ENCODE measurements at places on chromosomes 5 and 9. TPM values are rescaled to one million over a fixed set of nuclear protein-coding genes. Genes with fewer than 3 reads are reported as not detected.
A peak's percentile ranks its signal among the peaks of the same experiment; 100 is the strongest.

DBH gene
- total RNA-seq, result not detected

SLC6A19 gene
- total RNA-seq, result not detected

SPATA31C1 gene
- total RNA-seq, result not detected

VPS13A gene
- total RNA-seq, result 40.2 TPM

PCDHAC2 gene
- total RNA-seq, result not detected

FOCAD gene
- 32.8 TPM for total RNA-seq

TMED7 gene
- 48.9 TPM for total RNA-seq

GRCh38 chr5:84215521-84215920 lies 169.2 kb downstream of the EDIL3 start:
- no peak for DNase-seq

DNA sequence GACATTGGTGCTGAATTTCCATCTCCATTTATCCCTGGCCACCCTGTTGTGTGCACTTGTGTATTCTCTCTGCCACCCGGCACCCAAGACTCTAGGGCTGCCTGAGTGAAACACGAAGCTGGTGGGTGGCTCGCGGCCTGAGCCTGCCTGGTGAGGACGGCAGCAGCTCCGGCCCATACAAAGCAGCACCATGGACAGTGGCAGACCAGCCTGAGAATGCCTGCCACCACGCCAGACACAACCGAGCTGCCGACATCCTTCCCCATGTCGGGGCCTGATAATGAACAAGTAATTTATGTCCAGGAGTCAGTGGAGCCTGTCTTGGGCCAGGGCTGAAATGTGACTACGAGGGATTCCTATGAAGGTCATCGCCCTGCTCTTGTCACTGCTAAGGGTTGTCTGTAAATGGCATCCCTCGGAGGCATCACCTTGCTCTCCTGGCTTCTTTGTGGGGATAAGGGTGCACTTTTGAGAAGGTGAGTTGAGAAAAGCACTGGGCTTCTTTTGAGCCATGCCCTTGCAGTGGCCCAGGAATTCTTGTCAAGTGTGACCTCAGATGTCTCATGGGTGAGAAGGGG lies 175.7 kb downstream of the MELK start:
- DNase-seq, result peak; percentile 64

- DNase-seq, result no peak
Observed at GRCh38 chr5:59759600-59760351, 133.8 kb downstream of the PDE4D start.

- DNase-seq, result no peak
Observed at GRCh38 chr5:115372146-115372545, 75.7 kb upstream of the CCDC112 start.

DNA sequence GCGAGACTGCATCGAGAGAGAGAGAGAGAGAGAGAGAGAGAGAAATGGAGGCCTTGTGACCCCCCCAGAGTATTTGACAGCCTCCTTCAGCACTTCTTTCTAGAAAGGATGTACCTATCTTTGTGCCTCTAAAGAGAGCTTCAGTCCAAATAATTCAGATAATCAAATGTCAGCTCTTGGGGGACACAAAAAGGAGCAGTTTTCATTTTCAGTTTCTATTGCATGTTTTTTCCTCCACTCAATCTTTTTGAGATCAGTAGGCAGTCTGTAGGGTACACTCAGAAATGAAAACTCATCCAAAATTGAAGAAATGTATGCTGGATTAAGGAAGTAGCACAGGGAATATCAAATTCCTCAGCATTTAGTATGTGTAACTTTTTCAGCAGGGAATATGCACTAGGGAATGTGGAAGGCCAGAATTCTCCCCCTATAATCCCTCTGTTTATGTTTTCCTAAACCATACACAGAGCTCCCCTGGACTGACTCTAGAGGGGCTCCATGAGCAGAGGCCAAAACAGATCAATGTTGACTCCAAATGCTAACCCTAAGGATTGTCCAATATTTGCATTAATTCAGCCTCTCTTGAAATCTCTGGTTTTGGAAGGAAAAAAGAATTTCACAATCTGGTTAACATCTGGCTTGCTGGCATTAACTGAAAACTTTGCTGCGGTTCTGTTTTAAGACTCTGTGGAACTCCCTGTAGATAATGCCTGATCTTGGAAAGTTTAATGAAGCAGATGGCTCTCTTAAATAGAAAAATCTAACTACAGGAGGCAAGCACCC lies 250.1 kb downstream of the CEMIP2 start:
- no peak for DNase-seq

DNA sequence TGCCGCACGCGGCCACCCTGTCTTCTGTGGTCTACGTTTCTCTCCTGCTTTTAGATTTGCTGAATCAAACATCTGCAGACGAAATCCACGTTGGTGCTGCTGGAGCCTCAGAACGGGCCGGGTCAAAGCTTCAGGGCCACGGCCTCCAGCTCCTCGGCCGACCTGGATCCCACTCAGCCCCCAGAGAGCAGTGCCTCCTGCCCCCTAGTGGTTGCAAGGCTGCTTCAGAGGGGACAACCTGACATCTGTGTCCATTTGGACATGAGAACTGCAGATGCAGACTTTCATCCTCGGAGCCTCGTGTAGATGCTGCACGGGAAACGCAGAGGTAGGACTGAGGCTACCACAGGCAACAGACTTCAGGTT lies 23.0 kb upstream of the SLC6A3 start:
- DNase-seq, result peak; percentile 35

- DNase-seq, result no peak
Observed at GRCh38 chr5:122089096-122090013, 11.3 kb upstream of the LOX start.

DNA sequence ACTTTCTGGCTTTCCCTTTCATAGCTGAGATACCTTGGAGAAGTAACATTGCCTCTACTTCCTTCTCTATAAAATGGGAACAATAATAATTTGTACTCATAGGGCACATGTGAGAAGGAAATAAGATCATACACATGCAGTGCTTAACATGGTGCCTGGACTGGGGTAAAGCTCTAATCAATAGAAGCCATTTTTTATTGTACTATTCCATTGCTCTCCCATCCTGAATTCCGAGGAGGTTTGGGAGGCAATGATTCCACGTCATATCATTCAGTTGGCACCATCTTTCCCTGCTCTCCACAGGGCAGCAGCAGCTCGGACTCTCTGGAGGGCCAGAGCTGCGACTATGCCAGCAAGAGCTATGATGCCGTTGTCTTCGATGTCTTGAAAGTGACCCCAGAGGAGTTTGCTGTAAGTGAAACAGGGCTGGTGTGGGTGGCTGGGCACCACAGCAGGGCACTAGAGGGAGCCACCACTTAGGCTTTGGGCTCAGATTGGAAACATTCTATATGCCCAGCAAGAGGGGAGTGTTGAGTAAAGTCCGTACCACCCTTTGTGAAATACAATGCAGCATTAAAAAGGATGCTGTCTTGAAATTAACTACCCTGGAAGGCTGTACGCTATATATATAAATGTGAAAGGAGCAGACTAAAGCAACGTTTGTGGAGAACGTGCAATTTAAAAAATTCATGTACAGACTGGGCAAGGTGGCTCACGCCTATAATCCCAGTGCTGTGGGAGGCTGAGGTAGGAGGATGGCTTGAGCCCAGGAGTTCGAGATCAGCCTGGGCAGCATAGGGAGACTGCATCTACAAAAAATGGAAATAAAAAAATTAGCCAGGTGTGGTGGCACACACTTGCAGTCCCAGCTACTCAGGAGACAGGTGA lies 51.2 kb downstream of the RALGPS1 start:
- peak; percentile 65 for DNase-seq

DNA sequence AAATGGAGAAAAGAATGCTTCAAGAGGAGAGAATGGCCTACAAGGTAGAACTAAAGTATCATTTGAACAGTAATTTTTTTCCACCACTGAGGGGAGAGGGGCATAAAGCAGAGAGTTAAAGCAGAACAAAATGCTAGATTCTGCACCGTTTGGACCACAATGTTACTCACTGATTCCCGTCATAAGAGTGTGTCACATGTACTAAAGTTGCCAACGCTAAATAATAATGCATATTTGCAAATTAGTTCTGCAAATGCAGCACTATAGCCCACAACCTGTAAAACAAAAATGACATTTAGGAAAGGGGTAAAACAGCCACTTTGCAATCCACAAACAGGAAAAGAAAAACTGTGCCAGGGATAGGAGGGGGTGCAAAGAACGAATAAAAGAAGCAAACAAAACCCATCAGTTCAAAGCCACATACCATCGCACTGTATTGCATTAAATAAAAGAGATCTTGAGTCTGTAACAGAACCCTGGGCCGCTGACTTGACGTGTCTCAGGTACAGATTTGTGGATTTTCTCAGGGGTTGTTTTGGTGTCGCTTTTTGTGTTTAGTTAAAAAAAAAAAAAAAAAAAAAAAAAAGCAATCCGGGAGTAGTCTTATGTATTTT lies 7.7 kb upstream of the NFIB start:
- no peak for DNase-seq

- no peak for DNase-seq
Observed at GRCh38 chr5:129481161-129481560, 21.1 kb downstream of the ADAMTS19 start.

DNA sequence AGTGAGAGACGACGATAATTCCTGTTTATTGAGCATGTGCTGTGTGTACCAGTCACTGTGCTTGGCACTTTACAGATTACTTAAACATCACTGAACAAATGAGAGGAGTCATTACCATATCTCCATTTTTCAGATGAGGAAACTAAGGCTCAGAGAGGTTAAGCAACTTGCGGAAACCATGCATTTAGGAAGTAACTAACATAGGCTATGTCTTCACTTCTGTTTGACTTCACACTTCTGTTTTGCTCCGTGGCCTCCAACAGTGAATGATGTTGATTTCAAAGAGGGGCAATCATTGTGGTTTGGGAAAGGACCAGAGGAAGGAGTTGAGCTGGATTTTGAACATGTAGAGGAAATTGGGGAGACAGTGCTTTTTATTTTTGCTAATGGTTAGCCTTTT lies 16.7 kb downstream of the GCNT1 start:
- DNase-seq, result no peak

DNA sequence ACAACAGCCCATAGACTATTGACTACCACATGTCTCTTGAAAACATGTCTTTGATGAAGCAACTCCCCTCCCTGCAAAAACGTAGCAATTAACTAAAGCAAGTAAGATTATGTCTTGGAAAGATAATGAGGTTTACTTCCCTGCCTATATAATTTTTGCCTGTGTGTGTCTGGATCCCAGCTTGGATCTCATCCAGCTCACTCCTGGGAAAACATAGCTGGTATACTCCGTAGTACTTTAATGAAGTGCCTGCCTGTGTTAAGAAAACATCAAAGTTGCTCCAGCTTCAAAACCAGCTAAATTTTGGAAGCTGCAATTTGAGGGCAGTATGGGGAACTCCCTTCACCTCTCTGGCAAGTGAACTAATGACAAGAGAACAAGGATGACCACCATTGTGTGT lies 182.6 kb upstream of the C9orf72 start:
- DNase-seq, result no peak

DNA sequence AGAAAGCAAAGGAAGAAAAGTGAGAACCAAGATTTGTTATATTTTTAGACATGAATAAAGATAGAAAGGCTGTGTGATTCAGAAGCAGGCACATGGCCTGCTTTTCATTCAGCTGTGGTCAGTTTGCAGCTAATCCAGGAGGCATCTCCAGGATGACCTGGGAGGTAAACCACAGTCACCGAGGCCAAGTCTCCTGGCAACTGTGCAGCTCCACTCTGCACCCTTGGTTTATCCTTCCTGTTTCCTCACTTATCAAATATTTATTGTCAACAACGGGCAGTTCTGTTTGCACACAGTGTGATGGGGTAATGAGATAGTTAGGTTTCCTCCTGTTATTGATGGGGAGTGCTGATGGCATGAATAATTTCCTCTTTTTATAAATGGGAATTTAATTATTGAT lies 243.0 kb downstream of the PSAT1 start:
- DNase-seq, result no peak

DNA sequence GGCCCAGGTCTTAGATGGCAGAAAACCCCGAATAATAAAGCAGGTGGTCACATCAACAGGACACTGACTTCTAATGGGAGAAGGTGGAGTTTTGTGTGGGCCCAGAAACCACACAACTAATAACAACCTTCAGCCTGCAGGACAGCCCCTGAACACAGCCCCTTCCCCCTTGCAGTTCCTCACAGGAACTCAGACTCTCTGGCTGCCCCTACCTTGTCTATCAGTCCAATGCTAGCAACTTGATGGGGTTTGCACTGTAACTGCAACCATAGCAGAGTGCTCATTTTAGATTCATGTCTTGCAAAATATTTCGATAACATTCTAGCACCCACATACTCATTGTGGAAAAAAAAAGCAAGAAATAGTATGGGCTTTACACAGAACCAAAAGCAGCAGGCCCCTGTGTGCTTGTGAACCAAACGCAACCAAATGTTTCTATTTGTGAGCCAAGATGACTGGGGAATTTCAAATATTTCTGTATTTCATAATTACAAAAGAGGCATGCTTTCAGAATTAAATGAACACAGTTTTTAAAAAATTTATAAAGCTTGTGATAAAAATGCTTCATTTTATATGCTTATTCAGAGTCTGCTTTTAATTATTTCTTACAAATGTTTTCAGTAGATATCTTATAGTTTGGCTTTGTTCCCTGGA lies 62.7 kb upstream of the PDE4D start:
- no peak for DNase-seq

DNA sequence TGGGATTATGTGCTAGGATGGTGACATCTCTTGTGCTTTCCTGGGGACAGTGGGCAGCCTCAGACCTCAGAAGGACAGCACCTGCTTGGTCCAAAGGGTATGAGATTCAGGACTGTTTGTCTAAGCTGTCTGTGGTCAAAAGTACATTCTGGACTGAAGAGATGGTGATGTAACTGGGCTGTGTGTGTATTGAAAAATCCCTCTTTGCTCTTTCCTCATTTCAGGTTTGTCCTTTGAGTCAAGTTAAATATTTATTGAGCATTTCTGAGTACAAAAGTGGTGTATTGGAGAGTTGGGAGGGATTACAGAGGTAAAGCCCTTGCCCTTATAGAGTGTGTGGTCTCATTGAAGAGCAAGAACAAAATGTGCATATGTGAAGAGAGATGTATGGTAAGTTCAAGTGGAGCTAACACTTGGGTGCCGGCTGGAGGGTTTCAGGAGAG lies 46.7 kb downstream of the RCL1 start:
- no peak for DNase-seq

GRCh38 chr9:124779368-124780059 lies 2.6 kb downstream of the OLFML2A start:
- DNase-seq, result no peak

- DNase-seq, result no peak
Observed at GRCh38 chr5:33688526-33688925, 203.3 kb downstream of the ADAMTS12 start.

- no peak for DNase-seq
Observed at GRCh38 chr5:57653636-57654290, 171.2 kb upstream of the ACTBL2 start.

- no peak for DNase-seq
Observed at GRCh38 chr9:82555431-82556051, 507.4 kb downstream of the RASEF start.

DNA sequence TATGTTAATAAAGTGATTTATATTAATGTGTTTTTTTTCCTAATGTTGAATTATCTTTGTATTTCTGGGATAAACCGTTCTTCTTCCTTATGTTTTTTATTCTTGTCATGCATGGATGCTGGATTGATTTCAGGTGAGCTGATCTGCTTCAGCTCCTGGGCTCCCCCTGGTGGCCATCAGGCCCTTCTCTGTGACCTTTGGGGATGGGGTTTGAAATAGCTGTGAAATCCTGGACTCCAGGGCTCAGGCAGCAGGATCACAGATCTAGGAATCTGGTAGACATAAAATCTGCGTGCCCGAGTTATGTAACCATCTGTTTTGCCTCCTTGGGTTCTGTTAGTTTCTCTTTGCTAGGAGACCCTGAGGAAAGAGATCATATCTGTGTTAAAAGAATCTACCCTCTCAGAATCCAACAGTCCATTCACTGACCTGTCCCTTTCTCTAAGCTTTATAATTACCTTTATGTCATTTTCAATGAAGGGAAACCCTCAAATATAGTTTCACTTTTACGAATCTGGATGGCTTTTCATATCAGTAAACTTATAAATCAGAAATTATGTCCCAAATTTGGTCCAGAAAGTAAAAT lies 12.2 kb upstream of the OR13J1 start:
- DNase-seq, result peak; percentile 84
